ENCODE measurements at places on chromosomes 4 and X. TPM values are rescaled to one million over a fixed set of nuclear protein-coding genes. Genes with fewer than 3 reads are reported as not detected.

Gene SOD3
- total RNA-seq, result not detected

Gene AFM
- not detected for total RNA-seq

Gene CRMP1
- total RNA-seq, result 0.72 TPM

GRCh38 chr4:40377512-40378365 lies 42.6 kb downstream of the CHRNA9 start:
- no peak for DNase-seq

- no peak for DNase-seq
Measured at GRCh38 chr4:174537634-174538033, 15.3 kb upstream of the HPGD start.

GRCh38 chr4:54482529-54483200 lies 175.1 kb upstream of the KIT start:
- DNase-seq, result no peak

GRCh38 chr4:154490583-154491340 lies 837 bp downstream of the DCHS2 start:
- DNase-seq, result no peak

GRCh38 chr4:851701-852430 lies 25.9 kb upstream of the CPLX1 start:
- no peak for DNase-seq

DNA sequence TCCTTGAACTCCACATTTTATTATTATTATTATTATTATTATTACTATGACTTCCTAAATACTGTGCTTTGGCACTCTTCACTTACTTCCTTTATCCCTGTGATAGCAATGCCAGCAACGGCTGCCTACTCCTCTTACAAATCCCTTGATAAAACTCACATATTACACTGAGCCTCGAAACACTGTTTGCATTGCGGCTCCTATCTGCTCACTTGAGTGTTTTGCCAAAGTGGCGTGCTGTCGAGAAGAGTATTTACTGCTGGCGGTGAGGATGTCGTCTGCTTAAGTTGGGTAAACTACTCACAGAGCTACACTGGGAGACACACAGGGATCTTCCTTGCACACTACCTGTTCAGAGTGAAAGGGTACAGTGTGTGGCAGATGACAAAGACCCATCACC lies 143.4 kb upstream of the VCX3A start:
- DNase-seq, result no peak

Gene INPP4B
- total RNA-seq, result 150 TPM

DNA sequence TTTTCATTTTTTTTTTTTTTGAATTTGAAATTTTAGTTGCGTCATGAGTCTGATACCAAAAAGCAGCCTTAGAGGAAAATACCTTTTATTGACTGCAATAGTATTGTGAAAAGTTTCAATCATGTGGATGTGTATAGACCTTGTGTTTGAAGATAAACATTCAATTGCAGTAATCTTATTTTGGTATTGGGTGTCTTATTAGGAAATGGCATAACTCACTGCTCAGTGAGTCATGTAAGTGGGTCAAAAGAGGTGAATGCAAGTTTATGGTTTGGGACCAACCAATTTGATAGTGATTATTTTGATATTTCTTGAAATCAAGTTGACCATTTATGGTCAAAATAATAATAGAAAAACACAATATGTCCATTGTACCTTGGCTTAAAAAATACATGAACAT lies 627.8 kb upstream of the SLIT2 start:
- no peak for DNase-seq

Gene GYPE
- total RNA-seq, result 0.37 TPM

Gene AFP
- total RNA-seq, result not detected

GRCh38 chrX:66912417-66912816 lies 273.5 kb upstream of the EDA2R start:
- DNase-seq, result no peak

Gene PPID
- 43.2 TPM for total RNA-seq

Data from SK-MEL-5 (cell line).